NCI-H774 (cell line): ENCODE measurements at places on chromosomes 16 and 17.

GRCh38 chr16:3908951-3909437 lies 28.5 kb upstream of the CREBBP start:
- DNase-seq, result no peak

GRCh38 chr17:15260376-15261257 lies 4.5 kb downstream of the PMP22 start:
- no peak for DNase-seq

DNA sequence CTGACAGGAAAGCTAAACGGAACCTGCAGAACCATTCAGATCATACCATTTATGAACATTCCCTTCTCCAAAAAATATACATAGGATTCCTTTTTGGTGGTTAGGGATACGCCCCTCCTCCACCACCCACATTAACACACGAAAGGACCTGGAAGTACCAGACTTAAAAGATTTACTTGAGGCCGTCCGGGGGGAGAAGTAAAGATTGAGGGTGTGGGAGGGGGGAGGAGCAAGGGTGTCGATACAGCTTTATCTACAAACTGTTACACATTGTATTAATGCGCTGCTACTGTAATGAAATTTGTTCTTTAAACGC lies 537 bp downstream of the PALB2 start:
- DNase-seq, result no peak

- no peak for DNase-seq
Observed at GRCh38 chr17:77707546-77707945, 251.0 kb upstream of the TNRC6C start.

GRCh38 chr16:72723781-72724180 lies 324.1 kb downstream of the ZFHX3 start:
- DNase-seq, result no peak

GRCh38 chr17:2253768-2254406 lies 49.7 kb downstream of the SMG6 start:
- no peak for DNase-seq

DNA sequence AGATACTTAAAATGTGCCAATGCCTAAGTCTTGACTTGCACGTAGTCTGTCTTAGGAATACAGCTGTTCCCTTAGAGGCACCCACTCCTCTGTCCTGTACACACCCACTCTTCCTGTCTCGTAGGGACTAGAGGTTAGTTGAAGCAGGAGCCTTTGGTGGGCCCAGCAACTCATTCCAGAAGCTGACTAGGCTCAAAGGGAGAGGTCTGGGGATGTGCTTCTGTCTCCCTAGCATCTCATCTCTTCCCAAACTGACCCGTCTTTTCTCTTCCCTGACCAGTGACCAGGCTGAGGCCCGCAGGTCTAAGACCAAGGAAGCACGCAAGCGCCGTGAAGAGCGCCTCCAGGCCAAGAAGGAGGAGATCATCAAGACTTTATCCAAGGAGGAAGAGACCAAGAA lies 4.2 kb downstream of the RPL19 start:
- no peak for DNase-seq

DNA sequence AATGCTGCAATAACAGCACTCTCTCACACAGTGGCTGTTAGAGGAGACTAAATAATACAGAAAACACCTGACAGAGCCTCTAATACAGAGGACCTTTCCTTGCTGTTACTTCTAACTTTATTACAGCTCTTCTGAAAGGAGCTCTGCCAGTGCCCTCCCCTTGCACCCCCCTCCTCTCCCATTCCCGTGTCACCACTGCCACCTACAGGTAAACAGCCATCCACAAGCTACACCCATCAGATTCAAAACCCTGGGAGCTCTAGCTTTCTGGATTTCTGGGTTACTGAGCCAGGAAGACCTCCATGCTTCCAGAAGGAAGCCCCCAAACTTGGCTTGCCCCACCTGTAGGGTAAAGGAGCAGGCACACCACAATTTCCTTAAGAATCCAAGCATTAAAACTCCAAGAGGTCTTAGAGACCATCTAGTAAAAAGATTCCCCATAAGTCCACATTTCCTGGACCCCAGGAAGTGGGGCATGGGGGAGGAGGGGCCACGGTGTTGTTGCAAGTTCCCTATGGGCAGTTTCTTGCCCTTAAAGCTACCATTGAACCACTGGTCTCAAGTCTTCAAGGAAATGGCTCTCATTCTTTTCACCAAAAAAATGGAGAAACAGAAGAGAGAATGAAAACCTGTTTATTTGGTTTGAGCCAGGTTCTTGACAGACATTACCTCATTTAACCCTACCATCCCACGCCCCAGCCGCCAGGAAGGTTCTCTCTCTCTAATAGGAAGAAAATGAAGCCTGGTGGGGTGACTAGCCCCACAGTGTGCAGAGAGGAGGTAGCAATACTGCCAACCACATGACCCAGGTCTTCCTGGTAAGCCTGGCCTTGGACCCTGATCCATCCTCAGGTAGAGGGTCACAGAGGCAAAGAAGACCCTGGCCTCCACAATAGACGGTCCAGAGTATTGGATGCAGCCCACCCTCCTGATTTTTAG lies 52.8 kb downstream of the TOM1L2 start:
- peak; percentile 5 for DNase-seq

DNA sequence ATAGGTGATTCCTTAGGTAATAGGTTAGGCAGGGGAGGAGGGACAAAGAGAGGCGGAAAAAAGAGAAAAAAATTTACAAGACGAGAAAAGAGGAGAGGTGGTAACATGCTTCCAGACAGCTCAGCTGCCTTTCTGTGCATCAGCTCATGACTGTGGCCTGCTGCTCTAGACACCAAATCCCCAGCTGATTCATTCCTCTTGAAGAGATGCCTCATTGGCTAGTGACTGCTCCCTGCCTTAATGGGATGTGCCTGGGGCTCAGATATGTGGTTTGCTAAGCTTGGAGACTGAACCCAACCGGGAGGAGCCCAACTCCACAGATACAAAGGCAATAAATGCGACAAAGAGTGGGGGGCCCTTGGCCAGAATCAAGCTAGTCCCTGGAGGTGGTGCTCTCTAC lies 105.9 kb upstream of the FAM20A start:
- DNase-seq, result no peak

- DNase-seq, result no peak
Observed at GRCh38 chr16:55501549-55502322, 7.1 kb upstream of the LPCAT2 start.

GRCh38 chr17:73297934-73298861 lies 13.6 kb downstream of the CDC42EP4 start:
- peak; percentile 11 for DNase-seq

GRCh38 chr16:4936181-4936990 lies 562 bp downstream of the PPL start:
- DNase-seq, result peak; percentile 26

DNA sequence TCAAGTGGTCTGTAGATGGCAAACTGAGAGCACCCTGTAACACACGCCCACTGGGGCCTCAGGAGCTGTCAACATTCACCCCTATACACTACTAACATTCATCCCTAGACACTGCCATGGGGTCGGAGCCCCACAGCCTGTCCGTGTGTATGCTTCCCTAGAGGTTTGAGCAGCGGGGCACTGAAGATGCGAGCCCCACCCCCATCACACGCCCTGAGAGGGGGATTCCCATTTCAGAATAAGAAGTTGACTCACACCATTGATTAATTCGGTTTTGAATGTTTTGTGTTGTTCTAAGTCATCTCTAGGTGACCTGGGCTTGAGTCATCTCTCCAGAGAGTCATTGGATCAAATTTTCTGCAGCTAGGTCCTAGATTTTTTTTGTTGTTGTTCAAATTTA lies 37.3 kb upstream of the MMD start:
- no peak for DNase-seq

- DNase-seq, result no peak
Observed at GRCh38 chr16:21659124-21659523, 4.6 kb upstream of the OTOA start.

- DNase-seq, result no peak
Observed at GRCh38 chr16:3122926-3123570, 10.7 kb downstream of the ZNF205 start.

GRCh38 chr16:83967838-83968305 lies at the start of gene NECAB2:
NECAB2 (plus strand) TSS chr16:83968244; CDS start chr16:83968649, 405 bp downstream.
- peak; percentile 8 for DNase-seq

DNA sequence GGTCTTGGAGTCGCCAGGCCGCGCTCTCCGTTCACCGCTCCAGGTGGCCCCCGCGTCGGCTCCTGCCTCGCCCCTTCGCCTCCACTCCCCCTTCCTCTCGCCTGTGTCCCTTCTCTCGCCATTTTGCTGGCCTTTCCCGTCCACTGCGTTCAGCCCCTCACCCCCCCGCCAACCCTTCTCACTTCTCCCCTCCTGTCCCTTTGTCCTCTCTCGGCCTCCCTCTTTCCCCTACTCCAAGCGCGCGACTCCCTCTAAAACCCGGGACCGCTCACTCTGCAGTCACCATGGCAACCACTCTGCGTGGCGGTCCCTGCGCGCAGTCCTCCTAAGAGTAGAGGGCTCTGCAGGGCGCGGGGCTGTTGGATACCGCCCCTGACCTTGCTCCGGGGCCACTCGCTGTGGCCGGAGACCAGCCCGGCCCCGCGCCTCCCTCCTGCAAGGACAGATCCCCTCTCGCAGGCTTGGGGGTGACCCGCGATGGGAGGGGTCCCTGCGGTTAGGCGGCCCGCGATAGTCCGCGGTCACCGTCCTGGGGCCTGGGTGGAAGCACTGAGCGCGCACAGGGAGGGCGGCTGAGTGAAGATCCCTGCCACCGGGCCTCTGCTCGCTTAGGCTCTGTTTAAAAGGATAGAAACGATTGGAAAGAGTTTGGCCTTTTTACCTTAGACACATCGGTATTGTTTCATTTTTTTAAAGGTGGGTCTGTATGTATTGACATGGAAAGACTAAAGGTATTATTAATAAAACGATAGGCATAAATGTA lies 454 bp downstream of the CCDC40 start:
- peak; percentile 70 for DNase-seq

GRCh38 chr16:21971856-21972255 lies 18.7 kb downstream of the UQCRC2 start:
- no peak for DNase-seq

DNA sequence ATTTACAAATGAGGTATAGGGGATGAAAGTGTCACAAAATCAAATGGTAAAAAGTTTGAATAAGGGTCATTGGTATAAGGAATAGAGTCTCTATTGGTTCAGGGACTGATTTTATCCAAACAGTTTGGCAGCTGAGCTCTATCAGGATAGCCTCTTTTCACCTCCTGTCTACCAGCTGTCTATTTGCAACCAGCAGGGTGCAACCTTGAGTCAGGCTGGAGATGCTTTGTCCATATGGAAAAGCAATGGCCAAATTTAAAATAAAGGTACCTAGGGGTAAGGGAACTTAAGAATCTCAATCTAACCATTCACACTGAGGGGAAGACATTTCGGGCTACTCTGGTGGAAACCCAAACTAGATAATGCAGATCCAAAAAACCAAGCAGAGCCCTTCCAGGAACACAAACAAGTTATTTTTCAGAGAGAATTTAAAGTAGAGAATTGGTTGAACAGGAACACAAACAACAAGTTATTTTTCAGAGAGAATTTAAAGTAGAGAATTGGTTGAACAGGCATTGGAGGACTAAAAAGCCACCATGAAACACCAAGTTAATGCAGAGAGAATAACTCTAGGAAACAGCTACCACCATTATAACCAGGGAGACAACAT lies 12.6 kb upstream of the CA10 start:
- DNase-seq, result peak; percentile 62

- peak; percentile 9 for DNase-seq
Observed at GRCh38 chr17:32303781-32304288, 38.1 kb downstream of the C17orf75 start.

DNA sequence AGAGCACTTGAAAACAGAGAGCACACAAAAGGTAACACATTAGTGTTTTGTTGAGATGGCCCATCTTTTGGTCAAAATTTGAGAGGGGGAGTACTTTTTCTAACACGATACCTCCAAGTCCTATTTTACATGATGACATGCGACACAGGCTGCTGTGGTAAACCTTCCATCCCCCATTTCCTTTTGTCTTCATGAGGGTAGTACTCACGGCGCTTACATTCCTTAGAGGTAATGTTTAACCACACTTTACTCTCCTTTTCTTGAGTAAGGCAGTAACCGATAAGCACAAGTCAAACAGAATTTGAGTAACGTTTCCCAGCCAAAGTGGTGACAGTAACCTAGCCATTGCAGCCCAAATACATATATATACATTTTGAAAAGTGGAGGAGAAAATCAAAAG lies 35.8 kb upstream of the PITPNM3 start:
- DNase-seq, result no peak

- no peak for DNase-seq
Observed at GRCh38 chr17:6444571-6445335, 498 bp downstream of the PIMREG start.

DNA sequence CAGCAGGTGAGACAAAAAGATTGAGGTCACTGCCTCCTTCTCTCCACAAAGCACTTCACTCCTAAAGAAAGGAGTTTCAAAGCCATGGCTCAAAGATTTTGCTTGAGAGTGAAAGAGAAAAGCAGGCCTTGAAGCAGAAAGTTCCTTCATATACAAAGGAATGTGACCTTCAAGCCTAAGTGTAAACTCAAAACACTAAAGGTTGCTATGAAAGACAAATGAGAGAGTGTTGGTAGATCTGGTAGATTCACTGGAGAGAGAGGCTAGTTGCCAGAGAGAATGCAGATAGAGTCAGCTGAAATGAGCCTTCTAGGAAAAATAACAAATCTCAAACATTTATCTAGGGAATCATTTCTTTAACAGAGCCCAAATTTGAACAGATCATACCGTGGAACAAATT lies 305.2 kb downstream of the CDH8 start:
- no peak for DNase-seq

DNA sequence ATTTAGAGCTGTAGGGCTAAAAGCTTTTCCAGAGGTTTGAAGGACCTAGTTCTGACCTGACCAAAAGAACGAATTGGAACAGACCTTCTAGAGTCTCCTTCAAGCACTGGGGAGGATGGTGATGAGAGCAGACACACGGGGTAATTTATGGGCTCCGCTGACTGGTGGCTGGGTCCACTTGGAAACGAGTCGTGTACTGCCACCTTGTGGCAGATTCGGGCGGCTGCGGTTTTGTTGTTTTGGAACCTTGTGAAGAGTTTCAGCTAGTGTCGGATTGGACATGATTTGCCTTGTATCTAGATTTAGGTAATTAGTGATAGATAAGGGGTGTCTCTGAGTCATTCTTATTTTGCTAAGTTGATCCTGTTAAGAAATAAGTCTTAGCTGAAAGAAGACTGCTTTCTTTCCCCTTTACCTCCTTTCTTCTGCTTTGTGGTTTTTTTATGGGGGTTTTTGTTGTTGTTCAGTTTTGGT lies 98.9 kb downstream of the AATF start:
- DNase-seq, result peak; percentile 87
